Germinal center (tissue), 1 donor: ENCODE measurements at places on chromosomes 6 and 20.

DNA sequence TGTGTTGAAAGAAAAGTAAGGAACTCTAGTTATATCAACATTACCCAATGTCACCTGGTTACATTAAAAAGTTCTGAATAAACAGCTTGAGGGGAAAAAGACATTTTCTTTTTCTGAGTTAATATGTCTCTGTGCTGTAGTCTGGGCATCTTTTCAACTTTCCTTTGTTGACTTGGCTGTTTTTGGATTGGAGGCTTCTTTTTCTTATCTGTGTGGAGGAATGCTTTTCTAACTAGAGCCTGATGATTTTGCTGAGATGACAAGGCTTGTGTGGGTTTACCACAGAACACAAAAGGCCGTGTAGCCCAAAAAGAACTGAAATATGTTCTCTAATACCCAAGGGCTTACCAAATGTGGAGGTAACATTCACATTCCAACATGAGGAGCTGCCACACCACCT lies 161.8 kb downstream of the KCNQ5 start:
- DNase-seq = no peak

DNA sequence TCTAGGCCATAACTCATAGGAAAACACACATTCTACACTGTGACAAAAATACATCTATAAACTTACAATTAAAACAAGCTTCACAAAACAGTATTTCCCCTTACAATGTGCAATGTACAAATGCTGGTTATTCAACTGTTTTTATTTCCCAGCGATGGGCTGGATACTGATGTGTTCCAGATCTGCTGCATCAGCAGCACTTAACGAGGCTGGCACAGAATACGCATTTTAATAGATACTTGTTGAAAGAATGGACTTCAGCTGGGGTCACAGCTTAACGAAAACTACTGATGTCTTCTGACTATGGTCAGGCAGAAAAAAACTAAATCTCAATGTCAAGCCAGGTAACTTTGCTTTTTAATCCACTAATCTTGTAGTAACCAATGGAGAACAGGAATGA lies 70.9 kb downstream of the B4GALT5 start:
- DNase-seq = no peak

DNA sequence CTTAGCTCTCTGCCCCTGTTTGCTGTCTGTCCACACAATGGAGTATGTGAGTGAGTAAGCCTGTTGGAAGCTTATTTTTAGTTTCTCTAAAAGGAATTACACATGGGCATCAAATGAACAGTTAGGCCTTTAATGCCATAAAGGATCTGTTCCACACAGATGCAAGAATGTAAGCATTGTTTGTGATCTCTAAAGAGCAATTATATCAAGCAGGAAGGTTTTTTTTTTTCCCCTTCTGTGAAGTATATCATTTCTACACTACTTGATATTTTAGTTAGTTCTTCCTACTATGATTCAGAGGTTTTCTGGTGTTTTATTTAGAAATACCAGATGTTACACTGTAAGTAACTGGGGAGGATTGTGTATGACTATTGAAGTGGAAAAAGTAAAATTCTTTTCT lies 627.5 kb downstream of the COL12A1 start:
- DNase-seq = no peak

DNA sequence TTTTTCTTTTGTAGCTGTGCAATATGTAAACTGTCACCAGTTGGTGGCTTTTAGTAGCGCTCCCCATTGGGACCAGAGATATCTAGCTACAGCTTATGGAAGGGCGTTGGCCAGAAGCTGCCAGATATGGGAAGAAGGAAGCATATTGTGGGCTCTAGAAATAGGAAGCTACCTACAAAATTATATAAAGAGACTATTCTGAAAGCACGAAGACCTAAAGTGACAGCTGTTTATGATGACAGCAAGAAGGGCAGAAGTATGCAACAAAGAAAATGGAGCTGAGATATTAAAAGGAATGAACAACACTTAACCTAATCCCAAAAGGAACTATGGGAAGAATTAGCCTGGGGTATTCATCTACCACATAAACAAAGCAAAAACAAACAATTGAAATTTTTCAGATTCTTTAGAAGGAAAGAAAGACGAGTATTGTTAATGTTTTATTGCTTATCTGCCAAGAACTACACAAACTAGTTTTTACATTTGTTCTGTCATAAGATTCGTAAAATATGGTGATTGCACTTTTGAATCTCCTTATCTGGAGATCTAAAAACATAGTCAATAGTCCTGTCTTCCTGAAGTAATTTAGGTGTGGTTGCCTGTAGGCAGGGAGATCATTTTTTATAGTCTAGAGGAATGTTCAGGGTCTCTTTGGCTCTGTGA lies 81.6 kb downstream of the NCOA7 start:
- no peak for DNase-seq

DNA sequence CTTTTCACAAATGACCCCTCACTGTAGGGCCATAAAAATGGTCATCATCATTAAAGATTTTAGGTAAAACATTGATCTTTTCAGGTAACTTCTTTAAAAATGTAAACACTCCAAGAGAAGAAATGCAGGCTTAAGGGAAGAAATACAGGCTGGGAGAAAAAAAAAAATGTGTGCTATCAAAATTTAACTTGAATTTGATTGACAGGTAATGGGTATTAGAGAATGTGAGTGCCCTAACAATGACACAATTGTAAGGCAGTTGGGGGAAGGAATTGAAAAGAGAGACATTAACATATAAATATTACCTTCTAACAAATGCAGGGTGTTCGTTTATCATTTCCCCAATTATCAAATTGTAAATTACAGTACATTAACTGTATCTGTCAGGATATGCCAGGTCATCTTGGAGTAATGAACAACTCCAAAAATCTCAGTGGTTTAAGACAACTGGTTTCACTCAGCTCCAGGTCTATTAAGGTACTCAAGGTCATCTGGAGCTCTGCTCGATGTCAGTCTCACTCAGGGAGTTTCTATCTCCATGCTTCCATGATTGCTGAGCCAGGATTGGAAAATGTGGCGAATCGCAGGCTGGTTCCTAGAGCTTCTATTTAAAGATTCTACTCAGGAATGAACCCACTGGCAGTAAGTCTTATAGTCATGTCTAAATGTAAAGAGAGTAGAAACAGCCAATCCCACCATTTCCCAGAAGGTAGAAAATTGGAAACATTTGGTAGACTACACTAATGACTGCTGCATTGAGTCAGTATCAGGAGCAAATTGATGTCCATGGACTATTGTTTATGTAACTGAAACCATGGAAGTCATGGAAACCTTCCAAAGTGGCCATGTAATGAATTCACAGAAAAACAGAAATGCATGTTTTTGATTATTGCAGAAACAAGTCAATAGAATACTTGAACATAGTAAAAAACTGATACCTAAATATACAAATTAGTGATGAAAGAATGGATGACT lies 55.6 kb downstream of the FRK start:
- no peak for DNase-seq
